ENCODE measurements at places on chromosomes 5 and 9.

GRCh38 chr9:25225938-25226760, 452.1 kb downstream of the TUSC1 start:
- no peak for DNase-seq

DNA sequence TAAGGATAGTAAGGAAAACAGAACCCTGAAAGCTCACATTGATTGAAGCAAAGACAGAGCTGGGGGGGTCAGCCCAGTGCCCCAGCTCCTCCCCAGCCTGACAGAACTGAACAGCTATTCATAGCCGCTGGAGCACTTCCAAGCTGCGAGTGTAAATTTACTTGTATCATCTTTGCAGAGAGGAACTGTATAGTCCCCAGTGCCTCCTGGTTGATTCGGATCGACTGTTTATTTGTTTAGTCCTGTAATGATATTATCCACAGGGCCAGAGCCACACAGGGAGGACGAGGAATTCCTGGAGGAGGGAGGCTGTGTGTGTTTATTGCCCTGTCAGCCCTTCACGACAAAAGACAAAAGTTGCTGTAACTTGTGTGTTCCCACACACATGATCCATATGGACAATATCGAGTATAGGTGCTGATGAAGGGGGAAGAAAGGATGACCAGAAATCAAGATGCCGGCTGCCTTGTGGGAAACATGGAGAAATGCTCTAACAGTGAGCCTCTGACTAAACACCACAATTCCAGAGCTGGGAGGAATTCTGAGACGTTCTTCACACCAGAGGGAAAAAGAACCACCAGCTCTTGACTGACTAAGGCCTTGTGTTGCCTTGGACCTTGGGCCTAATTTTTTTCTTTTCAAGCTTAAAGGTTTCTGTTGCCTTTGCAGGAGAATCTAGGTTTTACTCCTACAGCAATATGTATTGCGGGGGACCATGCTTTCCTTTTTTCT, 31.1 kb downstream of the FOXD1 start:
- DNase-seq = no peak

DNA sequence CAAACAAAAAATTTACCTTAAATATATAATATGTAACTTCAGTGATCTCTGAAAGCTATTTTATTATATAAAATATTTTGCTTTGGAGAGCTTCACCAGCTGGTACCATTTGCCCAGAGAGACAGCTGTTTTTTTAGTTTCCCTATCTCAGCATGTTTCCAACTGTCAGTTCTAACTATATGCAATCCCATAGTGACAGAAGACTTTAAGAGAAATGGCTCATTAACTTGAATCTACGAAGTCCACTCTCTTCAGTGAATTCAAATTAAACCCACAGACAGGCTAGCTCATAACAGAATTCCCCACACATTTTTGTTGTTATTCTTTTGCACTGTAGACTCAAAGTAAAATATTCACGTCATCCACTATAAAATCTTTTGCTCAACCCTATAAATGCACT, 251.8 kb upstream of the POU5F2 start:
- DNase-seq = no peak

GRCh38 chr5:34053571-34054399, 10.8 kb upstream of the C1QTNF3 start:
- no peak for DNase-seq

DNA sequence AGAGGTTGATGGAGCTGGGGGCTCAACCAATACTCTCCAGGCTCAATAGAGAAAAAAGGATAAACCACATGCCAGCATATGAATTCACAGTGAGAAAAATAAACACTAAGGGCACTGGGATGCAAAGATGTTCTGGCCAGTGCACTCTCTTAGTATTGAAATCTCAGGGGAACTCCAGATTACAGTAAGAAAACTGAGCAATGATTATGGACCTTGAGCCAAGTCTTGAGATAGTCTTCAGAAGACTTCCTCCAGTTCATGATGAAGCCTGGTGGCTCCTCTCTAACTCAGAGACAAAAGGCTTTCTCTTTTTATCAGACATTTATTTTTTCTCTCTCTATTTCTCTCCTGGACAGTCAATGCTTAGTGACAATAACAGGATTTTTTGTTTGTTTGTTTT, 139.8 kb upstream of the SPEF2 start:
- DNase-seq = no peak

DNA sequence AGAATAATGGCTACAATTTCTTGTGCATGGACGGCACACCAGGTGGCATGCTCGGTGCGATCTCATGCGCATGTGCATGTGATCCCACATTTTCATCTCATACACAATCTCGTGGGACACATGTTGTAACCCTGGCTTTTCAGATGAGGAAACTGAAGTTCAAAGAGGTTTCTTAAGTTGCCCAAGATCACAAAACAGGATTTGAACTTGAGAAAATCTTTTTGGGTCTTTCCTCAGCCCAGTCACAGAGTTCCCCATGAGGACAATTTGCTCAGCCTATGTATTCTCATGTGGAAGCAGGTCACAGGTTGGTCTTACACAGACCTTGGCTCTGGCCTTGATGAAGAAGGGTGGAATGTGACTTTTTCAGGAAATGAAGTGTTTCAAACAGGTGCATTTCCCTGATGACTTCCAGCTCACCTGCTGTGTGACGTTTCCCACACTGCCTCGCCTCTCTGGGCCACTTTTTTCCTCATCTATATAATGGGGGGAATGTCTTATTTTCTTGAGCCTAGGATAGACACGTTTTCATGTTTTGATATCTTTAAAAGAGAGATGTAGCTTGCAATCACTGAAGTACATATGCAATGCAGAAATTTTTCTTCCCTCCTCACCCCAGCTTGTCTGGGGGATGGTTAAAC, 7.1 kb upstream of the ORM1 start:
- no peak for DNase-seq

DNA sequence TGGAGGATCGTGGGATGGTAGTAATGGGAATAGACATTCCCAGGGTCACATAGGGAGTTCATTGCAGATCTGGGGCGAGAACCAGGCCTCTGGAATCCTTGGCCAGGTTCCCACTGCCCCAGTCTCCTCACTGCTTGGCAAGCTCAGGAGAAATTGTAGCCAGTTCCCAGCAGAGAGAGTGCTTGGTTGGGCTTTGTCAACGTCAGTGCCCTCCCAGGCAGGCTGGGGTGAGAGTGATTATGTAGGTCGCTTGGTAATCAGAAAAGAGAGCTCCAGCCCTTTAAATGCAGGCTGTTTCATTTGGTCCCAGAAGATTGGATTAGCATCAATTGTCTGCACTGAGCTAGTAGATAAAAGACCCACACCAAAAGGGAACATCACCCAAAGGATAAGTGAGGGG, 51.8 kb upstream of the GALNT10 start:
- DNase-seq = no peak

GRCh38 chr5:98769210-98769958, 4.1 kb upstream of the RGMB start:
- DNase-seq = peak; percentile 49

GRCh38 chr9:126147186-126147935, 179.3 kb upstream of the MVB12B start:
- no peak for DNase-seq

DNA sequence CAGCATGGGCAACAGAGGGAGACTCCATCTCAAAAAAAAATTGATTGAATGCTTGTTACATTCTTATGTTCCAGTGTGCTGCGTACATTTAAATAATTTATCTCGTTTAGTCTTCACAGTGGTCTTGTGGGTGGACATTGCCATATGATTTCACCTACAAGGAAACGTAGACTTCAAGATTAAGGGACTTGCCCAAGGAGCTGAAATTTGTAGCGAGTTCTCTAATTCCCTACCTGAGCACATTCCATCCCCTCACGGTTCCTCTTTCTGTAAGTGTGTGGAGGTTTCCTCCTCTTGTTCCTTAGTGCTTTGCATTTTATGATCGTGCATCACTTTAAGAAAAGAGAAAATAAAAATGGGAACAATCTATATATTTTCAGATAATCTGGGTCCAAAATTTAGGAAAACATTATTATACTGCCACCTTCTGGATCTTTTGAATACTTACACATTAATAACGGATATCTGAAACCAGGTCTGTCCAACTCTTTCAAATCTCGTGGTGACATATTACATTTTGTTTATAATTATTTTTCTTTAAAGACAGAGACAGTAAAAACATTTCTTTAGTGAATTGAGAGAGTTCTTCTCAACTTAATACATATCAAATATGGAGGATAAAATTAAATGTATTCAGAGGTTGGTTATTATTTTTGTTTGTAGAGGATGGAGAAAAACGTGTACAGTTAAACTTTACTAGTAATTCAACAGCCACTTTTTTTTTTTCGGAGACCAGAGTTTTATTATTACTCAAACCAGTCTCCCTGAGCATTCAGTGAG, 29.9 kb upstream of the C7 start:
- DNase-seq = no peak

DNA sequence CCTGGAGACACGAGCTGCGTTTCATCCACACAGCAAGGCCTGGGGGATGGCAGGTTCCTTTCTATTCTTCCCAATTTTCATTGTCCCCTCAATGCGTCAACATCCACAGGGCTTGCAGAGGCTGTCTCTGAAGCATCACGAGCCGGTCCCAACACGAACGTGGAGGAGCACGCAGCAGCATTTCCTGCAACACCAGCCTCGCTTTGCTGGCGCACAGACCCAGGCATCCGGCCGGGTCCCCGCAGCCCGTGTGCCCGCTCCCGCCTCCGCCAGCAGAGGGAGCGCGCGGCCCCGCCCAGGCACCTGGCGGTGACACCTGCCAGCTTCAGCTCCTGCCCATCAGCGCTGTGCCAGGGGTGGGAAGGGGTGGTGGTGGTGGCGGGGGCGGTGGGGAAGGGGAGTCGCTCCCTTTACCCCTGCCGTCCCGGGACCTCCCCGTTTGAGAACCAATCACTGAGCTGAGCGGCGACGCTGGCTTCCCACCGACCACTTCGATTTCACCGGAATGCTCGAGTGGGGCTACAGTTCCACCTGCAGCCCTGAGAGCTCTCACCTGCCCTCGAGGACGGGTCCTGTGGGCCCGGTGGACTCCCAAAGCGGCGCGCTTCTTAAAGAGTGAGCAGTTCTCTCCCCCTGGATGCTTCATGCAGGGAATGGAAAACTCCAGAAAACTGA, 464.5 kb downstream of the ICE1 start:
- DNase-seq = peak; percentile 40

- no peak for DNase-seq
Observed at GRCh38 chr9:2012347-2012746, 2.8 kb upstream of the SMARCA2 start.

DNA sequence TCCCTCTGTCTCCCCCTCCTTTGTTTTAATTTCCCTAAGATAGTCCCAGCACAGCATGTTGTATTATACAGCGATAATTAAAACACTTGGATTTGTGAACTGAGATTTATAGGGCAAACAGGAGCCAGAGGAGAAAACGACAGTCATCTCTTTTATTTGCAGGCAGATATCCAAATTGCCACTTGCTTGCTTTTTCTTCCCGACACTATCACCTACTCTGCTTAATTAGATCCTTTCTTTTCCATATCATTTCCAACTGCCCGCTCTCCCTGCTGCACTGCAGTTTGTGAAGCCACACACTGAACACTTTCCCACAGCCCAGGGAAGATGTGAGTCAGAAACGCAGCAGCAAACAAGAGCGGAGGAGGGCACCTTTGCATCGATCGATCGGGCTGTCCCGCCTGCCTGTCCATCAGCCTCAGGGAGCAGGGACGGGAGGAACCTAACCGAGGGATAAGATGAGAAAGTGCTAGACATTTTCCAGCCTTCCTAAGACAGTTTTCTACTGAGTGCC, 35.8 kb upstream of the SPRY4 start:
- no peak for DNase-seq

DNA sequence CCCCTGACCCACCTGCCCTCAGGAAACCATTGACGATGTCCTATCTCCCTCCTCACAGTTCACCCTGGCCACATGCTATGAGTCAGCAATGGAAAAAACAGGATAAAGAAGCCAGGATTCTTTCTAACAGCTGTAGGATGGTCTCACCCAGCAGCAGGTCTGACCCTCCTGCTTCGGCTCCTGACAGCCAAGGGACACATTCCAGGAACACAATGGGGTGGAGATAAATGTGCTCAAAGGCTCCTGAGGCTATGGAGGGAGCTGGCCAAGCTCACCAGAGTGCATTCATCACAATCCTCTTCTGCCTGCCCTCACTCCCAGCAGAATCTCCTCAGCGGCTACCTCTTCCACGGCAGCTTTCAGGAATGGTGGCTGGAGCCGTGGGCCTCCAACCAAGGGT, 170.3 kb downstream of the PJA2 start:
- DNase-seq = no peak

GRCh38 chr5:120255214-120255613, 208.9 kb upstream of the PRR16 start:
- no peak for DNase-seq

DNA sequence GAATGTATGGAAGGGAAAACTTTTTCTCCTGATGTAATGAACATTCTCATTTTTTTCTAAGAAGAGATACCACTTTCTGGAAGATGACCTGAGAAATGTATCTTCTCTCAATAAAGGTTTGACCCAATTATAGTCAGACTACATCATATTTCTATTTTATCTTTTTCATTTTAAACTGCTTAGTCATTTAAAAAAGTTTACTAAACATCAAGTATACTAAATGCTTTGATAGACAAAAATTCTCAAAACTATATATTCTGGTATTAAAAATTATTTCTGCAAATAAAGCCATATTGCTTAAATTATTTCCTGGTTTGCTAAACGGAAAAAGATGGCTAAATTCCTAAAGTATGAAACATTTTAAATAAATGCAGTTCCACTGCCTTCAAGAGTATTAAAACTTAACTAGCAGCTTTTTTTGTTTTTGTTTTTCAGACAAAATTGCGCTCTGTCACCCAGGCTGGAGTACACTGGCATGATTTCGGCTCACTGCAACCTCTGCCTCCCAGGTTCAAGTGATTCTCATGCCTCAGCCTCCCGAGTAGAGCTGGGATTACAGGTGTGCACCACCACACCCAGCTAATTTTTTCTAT, 37.1 kb downstream of the FBXW11 start:
- DNase-seq = no peak

DNA sequence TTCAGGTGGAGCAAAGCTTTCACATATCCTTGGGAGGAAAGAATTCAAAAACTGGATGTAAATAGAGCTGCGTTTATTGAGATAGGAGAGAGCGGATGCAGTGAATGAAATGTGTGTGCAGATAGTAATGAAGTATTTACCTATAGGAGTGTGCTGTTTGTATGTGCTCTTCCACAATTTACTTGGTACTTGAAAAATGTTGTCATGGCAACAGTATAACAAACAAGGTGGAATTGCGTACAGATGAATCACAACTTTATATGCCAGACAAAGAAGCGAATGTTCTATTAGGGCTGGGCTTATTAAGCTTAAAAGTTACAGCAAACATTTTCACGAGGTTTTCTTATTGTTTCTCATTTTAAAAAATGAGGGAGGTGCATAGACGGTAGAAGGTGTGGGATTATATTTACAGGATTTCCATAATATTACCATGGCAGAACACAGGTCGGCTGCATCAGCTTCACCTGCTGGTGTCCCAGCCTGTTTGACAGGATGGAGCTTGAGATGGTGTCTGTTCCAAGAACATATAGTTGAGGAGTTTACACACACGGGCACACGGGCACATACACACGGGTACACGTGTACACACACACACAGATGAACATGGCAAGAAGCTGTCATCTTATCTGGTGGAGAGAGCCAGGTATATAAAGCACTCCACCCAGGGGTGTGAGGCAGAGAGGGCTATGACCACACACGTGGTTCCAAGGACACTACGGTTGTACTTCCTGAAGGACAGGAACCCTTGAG, 155.7 kb downstream of the RMI1 start:
- DNase-seq = no peak

- DNase-seq = no peak
Observed at GRCh38 chr5:159825551-159826051, 90.7 kb upstream of the ADRA1B start.

GRCh38 chr5:68432682-68433081, 217.1 kb downstream of the PIK3R1 start:
- DNase-seq = no peak

Data from activated CD4-positive, CD25-positive, alpha-beta regulatory T cell treated with anti-CD3 and anti-CD28 coated beads, Interleukin-2, amount 50 U/mL, for 72 hours (primary cell).